ENCODE measurements at places on chromosomes 2 and 18.

DNA sequence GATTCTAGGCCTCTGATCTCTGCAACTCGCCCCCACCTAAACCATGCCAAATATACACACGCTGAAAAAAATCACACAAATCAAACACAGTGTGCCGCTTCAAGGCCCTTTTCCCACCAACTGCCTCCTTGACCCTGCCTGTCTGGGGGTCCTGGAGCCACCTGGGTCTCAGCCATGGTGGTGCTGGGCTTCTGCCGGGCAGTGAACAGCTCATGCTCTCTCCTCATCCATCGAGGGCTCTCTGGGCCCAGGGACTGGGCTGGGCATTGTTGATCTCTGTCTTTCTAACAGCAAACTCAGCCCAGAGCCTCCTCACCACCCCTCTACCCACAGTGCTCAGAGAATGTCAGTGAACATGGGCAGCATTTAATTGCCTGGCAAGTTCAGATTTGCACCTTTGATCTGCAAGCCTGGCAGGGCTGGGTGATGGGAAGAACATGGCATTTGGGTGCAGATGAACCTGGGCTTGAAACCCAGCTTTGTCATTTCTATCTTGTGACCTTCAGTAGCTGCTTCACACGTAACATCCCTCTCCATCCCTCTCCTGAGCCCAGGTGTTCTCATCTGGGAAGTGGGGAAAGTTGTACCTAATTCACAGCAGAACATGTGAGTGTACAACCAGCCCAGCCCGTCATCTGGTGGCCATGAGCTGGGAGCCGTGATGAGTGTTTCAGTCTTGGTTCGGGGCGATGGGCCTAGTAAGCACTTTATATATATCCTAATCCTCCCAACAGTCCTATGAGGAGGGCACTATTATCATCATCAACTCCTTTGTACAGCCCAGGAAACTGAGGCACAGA, 46.1 kb downstream of the SDC1 start:
- DNase-seq = no peak

DNA sequence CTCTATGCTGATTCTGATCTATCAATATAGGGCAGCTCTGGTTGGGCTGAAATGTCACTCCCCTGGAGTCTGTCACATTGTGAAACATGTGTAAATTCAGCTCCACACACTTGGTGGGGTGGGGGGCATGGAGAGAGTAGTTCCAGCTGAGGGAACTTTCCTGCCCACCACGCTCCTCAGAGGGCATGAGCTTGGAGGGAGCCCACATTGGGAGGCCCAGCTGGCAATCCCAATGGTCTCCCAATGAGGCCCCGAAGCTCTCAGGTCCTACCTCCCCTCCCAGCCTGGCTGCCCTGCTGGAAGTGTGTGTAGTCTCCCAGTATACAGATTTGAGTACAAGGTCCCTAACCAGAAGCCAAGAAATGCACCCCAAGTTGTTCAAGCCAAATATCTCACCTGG, 31.5 kb downstream of the GYPC start:
- no peak for DNase-seq

DNA sequence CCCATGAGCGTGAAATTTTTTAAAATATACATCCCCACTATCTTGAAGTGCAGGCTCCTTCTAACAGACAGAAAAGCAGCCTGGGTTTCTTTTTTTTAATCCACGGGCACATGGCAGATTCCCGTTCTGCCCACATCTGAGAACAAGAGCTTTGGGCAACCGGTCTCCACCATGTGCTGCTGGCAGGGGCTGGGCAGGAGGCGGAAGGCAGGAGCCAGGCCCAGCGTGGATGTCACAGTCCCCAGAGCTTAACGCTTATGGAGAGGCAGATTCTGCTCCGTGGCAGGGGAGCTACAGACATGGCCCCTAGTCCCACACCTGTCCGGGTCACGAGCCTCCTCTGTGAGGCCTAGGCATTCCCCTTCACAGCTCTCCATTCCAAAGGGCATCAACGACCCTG, 503.0 kb upstream of the MYT1L start:
- no peak for DNase-seq

- no peak for DNase-seq
These were observed 38.2 kb upstream of the ACTR3 start for GRCh38 chr2:113851640-113852039.

DNA sequence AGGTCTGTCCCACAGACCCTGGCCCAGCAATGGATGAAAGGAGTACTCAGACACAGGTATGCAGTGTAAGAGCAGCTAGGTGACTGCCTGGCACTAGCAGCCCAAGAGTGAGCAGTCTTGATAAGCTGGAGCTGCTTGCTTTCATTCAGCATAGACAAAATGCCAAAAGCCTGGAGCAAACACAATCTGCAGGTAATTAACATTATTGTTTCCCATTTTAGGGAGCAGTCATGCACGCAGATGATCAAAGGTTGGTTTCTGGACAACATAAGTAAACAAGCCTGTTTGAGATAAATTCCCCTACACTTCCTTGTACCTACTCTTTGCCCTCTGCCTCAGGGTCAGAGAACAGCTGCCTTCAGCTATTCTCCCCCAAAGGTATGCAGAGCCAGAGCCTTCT, 73.7 kb upstream of the MSTN start:
- no peak for DNase-seq

- peak; percentile 65 for DNase-seq
These were observed 124.8 kb downstream of the NUP35 start for GRCh38 chr2:183248866-183249567.

- DNase-seq = no peak
These were observed 29.3 kb upstream of the DCC start for GRCh38 chr18:52310651-52311050.

DNA sequence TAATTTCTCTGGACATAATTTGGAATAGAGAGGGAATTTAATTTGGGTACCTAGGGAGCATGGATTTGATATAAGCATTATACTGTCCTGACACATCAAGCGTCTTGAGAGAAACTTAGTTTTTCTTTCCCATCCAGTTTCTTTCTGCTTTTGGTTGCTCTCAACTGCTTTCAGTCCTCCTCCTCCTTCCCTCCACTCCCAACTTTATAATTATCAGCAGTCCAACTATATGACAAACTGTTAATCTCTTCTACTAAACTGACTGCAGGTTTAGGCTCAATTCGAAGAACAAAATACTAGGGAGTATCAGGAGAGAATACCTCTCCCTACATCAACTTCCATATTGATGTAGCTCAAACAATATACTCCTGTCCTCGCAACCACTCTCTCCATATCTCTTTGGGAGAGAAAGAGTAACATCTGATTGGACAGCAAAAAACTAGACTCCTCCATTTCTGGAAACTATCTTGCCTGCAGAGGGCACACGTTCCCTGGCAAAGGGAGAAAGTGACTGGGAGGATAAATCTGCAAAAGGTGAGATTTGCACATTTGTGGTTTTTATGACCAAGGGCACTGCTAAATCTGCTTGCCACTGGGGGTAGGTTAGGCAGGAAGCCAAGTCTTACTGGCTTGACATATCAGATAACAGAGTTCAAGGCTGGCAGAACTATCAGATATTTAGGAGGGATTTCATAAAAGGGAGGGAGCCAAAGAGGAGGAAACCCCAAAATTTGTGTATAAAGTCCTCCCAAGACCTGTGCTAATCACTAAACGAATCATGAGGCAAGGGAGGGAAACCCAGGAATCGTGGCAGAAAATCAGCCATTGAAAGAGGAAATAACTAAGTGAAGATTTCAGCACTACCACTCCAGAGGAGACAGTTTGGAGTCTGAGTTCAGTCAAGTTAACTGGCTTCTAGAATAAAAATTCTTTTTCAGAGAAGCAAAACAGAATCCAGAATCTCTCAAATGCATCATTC, 40.0 kb downstream of the ICA1L start:
- peak; percentile 81 for DNase-seq

GRCh38 chr2:8437228-8437948, 244.5 kb upstream of the ID2 start:
- DNase-seq = peak; percentile 89

DNA sequence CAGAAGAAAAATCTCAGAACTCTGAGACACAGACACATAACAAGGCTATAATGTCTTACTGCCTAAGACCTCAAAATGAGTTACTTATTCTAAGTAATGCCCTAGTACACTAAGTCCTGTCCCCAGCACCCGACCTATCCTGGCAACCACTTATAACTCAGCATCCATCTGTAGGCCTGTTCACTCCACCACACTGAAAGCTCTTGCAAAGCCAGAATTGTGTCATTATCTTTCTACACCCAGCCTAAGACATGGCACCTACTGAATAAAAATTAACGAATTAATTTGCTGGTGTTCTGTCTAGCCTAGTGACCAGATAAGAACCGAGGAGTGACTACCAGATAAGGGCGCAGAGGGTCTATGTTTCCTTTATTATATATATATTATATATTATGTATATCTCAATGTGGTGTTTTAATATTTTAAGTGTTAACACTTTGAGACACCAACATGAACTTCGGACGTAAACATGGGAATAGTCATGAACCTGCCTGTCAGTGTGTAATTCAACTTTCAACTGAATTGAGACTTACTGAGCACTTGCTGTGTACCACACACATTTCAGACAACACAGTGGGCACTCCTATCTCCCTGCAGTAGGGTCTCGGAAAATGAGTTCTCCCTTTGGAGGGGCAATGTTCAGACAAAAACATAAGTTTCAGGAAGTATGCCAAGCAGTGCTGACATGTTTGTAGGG, 27.7 kb downstream of the TMEM131 start:
- DNase-seq = no peak

DNA sequence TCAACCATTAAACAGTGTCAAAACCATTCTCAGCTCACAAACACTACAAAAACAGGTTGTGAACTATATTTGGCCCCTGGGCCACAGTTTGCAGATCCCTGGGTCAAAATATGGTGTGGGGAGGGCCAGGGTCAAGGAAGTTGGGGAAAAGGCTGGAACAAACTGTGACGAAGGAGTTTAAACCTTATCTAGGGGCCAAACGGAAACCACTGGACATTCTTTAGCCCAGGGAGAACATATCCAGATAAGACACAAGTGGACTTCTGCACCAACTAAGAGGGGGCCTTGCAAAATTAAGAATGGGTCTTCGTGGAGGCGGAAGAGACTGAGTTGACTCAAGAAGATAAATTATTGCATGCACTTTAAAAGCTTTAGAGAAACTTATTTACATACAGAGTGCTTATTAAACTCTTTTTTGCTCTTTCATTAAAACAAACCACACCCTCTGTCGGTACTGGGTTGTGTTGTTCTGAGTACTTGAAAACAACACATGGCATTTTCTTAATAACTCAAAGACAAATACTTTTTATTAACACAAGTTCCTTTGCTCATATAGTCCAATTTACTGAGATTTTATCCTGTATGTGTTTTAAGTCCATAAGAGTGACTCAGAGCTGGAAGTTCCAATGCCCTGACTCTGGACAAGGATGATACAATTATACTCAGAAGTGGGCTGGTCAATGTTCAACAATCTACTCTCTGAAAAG, 5.3 kb upstream of the ASAP2 start:
- DNase-seq = no peak

DNA sequence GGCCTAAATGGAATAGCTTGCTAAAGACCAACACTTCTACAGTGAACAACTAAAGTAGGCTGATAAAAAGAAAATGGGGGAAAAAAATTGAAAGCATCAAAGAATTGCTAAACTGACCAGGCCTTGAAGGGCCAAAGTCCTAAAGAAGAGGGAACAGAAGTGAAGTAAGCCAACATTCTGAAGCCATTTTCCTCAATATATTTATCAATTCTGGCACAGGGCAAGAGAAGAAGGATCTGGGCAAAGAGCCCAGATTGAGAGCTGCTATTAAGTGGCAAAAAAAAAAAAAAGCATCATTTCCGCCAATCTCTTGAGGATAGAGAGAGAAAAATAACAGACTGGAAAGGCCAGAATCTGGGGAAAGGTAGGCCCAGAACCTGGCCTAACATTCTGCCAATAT, 25.7 kb downstream of the FANCL start:
- peak; percentile 84 for DNase-seq

- DNase-seq = no peak
These were observed 67.5 kb upstream of the RGPD5 start for GRCh38 chr2:109726379-109727270.

DNA sequence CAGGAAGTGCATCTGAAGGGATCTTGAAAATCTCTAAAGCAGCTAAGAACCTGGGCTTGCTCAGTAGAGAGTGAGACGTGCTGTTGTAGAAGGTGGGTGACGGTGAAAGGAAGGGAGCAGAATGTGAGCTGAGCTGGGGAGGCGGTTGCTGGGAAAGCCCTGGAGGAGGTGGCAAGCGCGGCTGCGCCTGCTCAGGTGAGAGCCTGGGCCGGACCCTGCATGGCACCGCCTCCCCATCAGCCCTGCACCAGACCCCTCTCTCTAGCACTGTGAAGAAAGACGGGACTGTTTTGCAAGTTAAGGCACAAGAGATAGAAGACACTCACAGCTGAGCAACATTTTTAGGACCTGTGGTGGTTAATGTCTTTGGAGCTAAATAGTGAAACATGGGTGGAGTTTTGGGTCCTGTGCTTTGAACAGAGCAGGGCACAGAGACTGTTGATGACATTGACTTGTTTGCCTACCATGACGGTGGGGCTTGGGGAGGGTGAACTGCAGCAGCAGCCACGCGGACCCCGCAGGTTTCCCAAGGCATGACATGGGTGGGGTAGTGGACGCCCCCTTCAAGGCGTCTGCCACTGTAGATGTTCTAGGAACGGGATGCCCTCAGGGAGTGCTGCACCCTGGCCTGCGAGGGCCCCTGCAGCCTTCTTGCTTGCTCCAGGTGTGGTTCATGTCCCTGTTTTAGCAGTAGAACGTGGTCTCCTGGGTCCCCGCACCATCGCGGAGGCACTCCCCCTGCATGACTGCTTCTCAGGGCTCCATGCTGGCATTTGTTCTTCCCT, 245.3 kb downstream of the TSN start:
- DNase-seq = no peak

- DNase-seq = no peak
These were observed 29.0 kb downstream of the LAMA3 start for GRCh38 chr18:23718243-23718720.

DNA sequence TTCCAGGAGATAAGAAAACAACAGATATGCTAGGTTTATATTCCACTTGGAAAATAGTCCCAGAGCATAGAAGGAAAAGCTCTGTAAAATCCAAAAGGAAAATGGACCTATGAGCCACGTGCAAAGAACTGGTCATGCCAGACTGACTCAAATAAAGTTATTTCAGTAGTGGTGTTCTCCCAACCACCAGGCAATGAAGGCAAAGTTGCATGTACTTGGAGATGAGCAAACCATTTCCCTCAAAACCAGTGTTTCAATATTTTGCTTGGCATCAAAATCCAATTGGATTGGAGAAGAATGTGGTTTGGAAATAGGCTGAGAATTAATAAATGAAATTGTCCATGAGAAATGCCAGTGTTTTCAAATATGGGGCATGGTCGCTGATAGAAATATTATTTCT, 237.5 kb downstream of the ICOS start:
- DNase-seq = no peak

- no peak for DNase-seq
These were observed 15.5 kb upstream of the SLC20A1 start for GRCh38 chr2:112630268-112630667.

GRCh38 chr2:104901037-104901881, 47.3 kb downstream of the POU3F3 start:
- no peak for DNase-seq

DNA sequence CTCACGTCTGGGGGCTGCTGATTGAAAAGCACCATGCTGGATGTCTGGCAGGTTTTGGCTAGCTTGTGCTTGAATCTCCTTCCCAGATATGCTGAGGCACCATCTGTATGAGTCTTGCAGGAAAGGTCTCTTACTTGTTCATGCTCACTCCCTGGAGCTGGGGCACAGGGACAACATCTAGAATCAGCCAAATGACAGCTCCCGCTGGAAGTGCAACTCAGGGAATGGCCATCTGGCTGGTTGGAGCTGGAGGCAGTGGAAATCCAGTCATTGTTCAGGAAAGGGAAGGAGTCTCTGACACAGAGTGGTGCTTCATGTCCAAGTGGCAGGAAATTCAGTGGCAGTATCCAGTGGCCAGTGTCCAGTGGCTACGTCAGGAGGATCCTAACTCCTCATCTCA, 9.7 kb downstream of the CCDC68 start:
- DNase-seq = no peak
